ENCODE measurements at places on chromosomes 12 and 14.

GRCh38 chr12:47144769-47145168 lies 65.0 kb upstream of the AMIGO2 start:
- no peak for DNase-seq

- no peak for DNase-seq
Measured at GRCh38 chr12:62919838-62920237, 15.1 kb downstream of the PPM1H start.

GRCh38 chr12:124611559-124612409 lies 44.4 kb upstream of the NCOR2 start:
- no peak for DNase-seq

- DNase-seq: peak; percentile 65
Measured at GRCh38 chr14:63650256-63650952, 8.7 kb upstream of the WDR89 start.

DNA sequence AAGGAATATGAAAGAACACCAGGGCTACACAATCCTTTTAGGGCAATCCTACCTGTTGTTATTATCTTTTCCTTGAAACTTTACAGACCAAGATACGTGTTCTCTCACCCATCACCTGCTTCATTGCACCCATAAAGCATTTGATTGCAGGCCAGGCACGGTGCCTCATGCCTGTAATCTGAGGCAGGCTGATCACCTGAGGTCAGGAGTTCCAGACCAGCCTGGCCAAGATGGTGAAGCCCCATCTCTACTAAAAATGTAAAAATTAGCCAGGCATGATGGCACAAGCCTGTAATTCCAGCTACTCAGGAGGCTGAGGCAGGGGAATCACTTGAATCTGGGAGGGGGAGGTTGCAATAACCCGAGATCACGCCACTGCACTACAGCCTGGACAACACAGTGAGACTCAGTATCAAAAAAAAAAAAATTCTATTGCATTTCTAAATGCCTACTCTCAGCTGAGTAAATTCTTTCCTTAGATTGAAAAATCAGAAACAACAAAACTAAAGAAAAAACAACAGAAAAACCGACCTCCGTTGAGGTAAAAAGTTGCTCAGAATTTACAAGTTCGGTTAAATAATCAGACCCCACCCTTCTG lies 183.7 kb upstream of the TMEM132C start:
- DNase-seq: no peak

DNA sequence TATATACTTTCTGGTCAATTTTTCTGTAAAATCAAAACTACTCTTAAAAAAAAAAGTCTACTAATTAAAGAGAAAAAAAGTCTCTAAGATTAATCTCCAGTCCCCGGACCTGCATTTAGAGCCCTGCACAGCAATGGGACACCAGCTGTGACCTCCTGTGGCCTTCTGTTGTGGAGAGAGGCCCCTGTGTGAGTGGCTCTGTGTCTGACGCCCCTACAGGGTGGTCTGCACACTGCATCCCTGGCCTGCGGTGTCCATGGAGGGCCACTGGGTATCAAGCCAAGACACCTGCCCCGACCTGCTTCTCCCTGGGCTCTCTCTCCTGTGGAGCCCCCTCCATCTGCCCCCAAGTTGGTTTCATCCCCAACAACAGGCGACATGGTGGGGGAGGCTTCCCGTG lies 248.0 kb upstream of the DIO3 start:
- DNase-seq: no peak

- no peak for DNase-seq
Measured at GRCh38 chr14:74982661-74983060, 20.1 kb upstream of the EIF2B2 start.

Measured in T-cell (primary cell).